Lung microvascular endothelial cell (primary cell): ENCODE measurements at places on chromosomes 1 and 21. TPM values are rescaled to one million over a fixed set of nuclear protein-coding genes. Genes with fewer than 3 reads are reported as not detected.

F3 gene
- 1.1 and 1.4 TPM in 2 replicates for total RNA-seq

OR2T33 gene
- total RNA-seq = not detected in 2 replicates

SVBP gene
- total RNA-seq = 18.7 and 20.0 TPM in 2 replicates

CHIA gene
- not detected in 2 replicates for total RNA-seq

LRRC7 gene
- under 0.01 and 0.22 TPM in 2 replicates for total RNA-seq

PTGFR gene
- total RNA-seq = under 0.01 and 0.22 TPM in 2 replicates

PRDM16 gene
- total RNA-seq = 0.22 TPM in 1 of 2 replicates, not detected in the other

H6PD gene
- total RNA-seq = 12.3 and 18.3 TPM in 2 replicates

HAO2 gene
- total RNA-seq = not detected in 2 replicates

TPR gene
- 54.0 and 78.8 TPM in 2 replicates for total RNA-seq
